Uterus (tissue), 4 donors: ENCODE measurements at places on chromosomes 6 and 20. TPM values are rescaled to one million over a fixed set of nuclear protein-coding genes. Genes with fewer than 3 reads are reported as not detected.

GRCh38 chr6:17385660-17386059 is 7.7 kb upstream of the CAP2 start:
- no peak overlapping the region for H3K27ac ChIP-seq
- no peaks in the 10 kb centered on the region for H3K36me3 ChIP-seq
- H3K4me3 ChIP-seq = no peak overlapping the region
- no peak for DNase-seq
- H3K27me3 ChIP-seq = no peaks in the 10 kb centered on the region

GRCh38 chr6:30557683-30557981 is 537 bp downstream of the PRR3 start:
- peak overlapping the region; percentile 98 for H3K27ac ChIP-seq
- H3K4me1 ChIP-seq = peaks cover 5% of the 10 kb centered on the region
- no peak for DNase-seq
- H3K36me3 ChIP-seq = no peaks in the 10 kb centered on the region

GRCh38 chr6:100289285-100289684 is 175.4 kb downstream of the SIM1 start:
- H3K36me3 ChIP-seq = no peaks in the 10 kb centered on the region
- no peaks in the 10 kb centered on the region for H3K27me3 ChIP-seq
- no peak overlapping the region for H3K27ac ChIP-seq
- H3K4me1 ChIP-seq = no peaks in the 10 kb centered on the region

DNA sequence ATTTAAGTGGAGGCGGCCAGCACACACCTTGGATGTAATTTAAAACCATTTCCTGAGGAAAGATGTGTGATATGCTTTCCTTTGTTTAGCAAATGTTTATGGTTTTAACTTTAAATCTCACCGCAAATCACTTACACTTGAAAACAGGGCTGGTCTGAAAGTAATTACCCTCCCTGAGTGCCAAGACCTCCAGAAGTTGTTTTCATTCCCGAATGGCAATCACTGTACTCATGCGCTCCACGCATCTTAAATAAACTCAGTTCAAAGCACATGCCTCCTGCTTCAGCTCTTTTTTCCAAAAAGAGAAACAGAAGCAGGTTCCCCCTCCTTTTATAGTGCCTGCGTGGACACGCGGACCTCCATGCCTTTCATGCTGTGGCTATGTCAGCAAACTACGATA is 224.0 kb downstream of the SMOC2 start:
- H3K4me1 ChIP-seq = no peaks in the 10 kb centered on the region
- no peaks in the 10 kb centered on the region for H3K36me3 ChIP-seq
- H3K27ac ChIP-seq = no peak overlapping the region
- H3K27me3 ChIP-seq = no peaks in the 10 kb centered on the region
- no peak for DNase-seq
- no peak overlapping the region for H3K4me3 ChIP-seq

DNA sequence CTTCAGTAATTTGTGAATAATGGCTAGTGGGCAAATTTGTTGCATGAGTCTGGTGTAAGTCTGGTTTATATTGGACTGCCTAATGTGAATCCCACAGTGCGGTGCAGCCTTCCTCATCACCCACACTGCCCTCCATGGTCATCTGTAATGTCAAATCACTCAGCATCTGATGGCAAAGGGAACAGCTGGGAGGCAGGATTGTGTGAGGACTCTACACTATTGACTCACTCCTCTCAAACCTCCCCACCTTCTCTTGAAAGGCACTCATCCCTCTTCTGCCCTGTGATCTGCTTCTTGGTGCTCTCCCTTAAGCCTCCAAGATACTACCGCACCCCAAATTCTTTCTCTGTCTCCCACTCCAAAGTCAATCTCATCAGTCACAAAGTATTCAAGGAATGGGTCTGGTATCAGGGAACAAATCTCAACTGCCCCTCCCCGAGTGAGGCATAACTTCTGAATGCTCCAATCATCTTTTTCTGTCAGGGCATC is 146.0 kb upstream of the BEND6 start:
- no peak overlapping the region for H3K4me3 ChIP-seq
- no peaks in the 10 kb centered on the region for H3K4me1 ChIP-seq
- H3K36me3 ChIP-seq = no peaks in the 10 kb centered on the region

- no peak overlapping the region for H3K27ac ChIP-seq
- no peak for DNase-seq
- no peaks in the 10 kb centered on the region for H3K27me3 ChIP-seq
- no peak overlapping the region for H3K4me3 ChIP-seq
- H3K4me1 ChIP-seq = no peaks in the 10 kb centered on the region
Observed at GRCh38 chr6:53546281-53546680, 1.4 kb upstream of the GCLC start.

Gene SH3BGRL2
- total RNA-seq = 24.6 TPM

Gene DEFB124
- 3.2 TPM for total RNA-seq

GRCh38 chr6:15304337-15305042 is 58.6 kb downstream of the JARID2 start:
- H3K27me3 ChIP-seq = no peaks in the 10 kb centered on the region
- H3K27ac ChIP-seq = no peak overlapping the region
- H3K4me1 ChIP-seq = no peaks in the 10 kb centered on the region
- DNase-seq = no peak

Gene DZANK1
- total RNA-seq = 3.7 TPM

Gene NDUFAF4
- total RNA-seq = 88.6 TPM

- H3K27ac ChIP-seq = no peak overlapping the region
- no peak for DNase-seq
- no peaks in the 10 kb centered on the region for H3K36me3 ChIP-seq
- no peaks in the 10 kb centered on the region for H3K27me3 ChIP-seq
- no peak overlapping the region for H3K4me3 ChIP-seq
- H3K4me1 ChIP-seq = no peaks in the 10 kb centered on the region
Observed at GRCh38 chr6:129776542-129777330, 66.8 kb upstream of the ARHGAP18 start.

Gene SGK1
- total RNA-seq = 47.1 TPM

Gene MOG
- not detected for total RNA-seq

Gene B3GAT2
- not detected for total RNA-seq

DNA sequence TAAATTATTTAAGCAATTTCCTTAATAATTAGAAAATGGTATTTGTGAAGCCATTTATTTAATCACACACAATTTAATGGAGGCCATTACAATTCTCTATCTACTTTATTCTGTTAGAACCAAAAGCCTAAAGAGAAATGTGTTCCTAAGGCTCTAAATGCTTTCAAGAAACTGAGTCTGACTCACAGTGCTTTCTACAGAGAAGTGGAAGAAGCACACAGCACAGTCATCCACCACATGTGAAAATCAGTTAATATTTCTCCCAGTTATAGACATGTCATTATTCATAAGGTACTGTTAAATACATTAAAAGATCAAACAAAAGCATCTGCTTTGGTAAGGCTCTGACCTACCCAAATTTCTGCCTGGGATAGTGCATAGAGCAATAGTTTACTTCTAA is 214.4 kb downstream of the ALDH8A1 start:
- DNase-seq = no peak
- no peaks in the 10 kb centered on the region for H3K4me1 ChIP-seq
- no peaks in the 10 kb centered on the region for H3K36me3 ChIP-seq
- no peak overlapping the region for H3K27ac ChIP-seq
- no peak overlapping the region for H3K4me3 ChIP-seq

Gene SLC16A10
- total RNA-seq = 3.8 TPM

- DNase-seq = no peak
- peaks cover 17% of the 10 kb centered on the region for H3K4me1 ChIP-seq
- H3K4me3 ChIP-seq = no peak overlapping the region
- peak overlapping the region; percentile 46 for H3K27ac ChIP-seq
- H3K27me3 ChIP-seq = no peaks in the 10 kb centered on the region
Observed at GRCh38 chr20:36549628-36549941, 8.3 kb downstream of the MYL9 start.

DNA sequence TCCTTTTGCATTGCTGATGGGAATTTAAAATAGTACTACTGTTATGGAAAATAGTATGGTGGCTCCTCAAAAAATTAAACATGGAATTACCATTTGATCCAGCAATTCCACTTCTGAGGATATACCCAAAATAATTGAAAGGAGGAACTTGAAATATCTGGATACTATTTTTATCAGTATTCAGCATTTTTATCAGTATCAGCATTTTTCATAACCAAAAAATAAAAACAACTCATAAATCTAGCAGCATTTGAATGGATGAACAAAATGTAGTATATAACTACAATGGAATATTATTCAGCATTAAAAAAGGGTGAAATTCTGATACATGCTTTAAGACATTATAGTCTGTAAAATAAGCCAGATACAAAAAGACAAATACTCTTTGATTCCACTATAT is 763.4 kb upstream of the MAN1A1 start:
- DNase-seq = no peak
- H3K36me3 ChIP-seq = no peaks in the 10 kb centered on the region
- no peak overlapping the region for H3K27ac ChIP-seq
- no peaks in the 10 kb centered on the region for H3K27me3 ChIP-seq
- H3K4me3 ChIP-seq = no peak overlapping the region

DNA sequence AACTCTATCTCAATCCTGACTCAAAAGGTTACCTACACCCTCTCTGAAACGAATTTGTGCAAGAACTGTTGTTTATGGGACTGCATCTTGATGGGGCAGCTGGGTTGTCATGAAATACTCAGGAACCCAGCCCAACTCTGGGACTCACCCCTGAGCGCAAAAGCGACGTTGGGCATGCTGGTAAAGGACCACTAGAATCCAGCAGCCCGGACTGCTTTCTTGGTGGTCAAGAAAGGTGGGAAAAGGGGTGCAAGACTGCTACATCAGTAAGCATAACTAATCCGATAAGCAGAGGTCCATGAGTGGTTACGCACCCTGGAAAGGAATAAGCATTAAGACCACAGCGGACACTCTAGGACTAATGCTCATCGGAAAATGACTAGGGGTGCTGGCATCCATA is 6.3 kb upstream of the PRR18 start:
- H3K36me3 ChIP-seq = no peaks in the 10 kb centered on the region
- H3K4me3 ChIP-seq = no peak overlapping the region
- no peaks in the 10 kb centered on the region for H3K27me3 ChIP-seq
- H3K27ac ChIP-seq = no peak overlapping the region
- no peaks in the 10 kb centered on the region for H3K4me1 ChIP-seq

DNA sequence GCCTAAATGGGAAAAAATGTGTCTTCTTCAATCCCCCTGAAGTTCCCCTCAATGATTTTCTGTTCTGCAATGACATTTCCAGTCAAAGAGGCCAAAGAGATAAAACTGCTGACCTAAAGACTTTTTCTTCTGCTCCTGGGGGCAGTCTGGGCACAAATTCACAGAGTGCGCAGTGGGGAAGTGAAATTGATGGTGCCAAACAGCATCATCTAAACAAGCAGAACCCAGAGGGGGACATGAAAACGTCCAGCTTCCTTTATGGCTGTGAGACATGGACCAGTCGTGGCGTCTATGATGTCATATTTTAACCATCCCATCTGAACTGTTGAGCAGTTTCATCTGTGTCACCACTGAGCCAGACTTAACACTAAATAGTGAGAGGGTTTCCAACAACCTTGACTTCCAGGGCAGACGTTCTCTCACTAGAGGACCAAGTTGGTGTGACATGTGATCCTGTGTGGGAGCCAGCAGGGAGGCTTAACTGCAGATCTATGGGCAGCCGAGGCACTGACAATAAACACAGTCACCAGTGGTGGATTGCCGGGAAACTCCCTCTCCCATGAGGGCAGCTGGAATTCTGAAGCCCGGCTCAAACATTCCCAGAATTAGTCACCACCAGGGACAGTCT is 12.4 kb downstream of the SCML4 start:
- H3K4me1 ChIP-seq = no peaks in the 10 kb centered on the region
- H3K27me3 ChIP-seq = no peaks in the 10 kb centered on the region
- no peak for DNase-seq
- no peak overlapping the region for H3K4me3 ChIP-seq

GRCh38 chr6:169988769-169989550 is 237.5 kb downstream of the ERMARD start:
- H3K36me3 ChIP-seq = no peaks in the 10 kb centered on the region
- no peak for DNase-seq
- no peak overlapping the region for H3K4me3 ChIP-seq
- H3K4me1 ChIP-seq = no peaks in the 10 kb centered on the region
- H3K27me3 ChIP-seq = no peaks in the 10 kb centered on the region
- H3K27ac ChIP-seq = no peak overlapping the region

DNA sequence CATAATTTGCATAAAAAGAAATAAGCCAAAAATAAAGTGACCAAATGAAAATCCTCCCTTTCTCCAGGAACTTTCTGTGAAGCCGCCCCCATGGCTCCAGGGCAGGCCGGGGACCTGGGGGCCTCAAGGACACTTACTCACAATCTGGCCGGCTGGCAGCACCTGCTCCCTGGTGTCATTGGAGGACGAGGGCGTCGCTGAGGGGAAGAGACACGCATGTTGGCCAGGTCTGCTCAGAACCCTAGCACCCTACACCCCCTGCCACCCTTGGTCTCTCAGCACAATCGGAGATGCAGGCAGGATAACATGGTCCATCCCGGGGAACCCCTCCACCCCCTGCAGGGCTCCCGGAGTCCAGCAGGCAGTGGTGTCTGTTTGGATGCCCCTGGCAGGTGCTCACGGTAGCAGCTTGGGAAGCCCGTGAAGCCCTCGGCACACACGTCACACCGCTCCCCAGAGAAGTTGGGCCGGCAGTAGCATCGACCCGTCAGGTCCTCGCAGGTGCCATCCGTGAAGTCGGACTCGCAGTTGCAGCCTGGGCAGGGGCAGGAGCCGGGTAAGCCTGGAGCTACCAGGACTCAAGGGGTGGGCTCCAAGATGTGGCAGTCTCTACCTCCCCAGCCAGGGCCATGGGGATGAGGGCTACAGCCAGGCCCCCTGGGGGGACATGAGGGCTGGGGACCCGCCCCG is 21.3 kb downstream of the LAMA5 start:
- DNase-seq = no peak
- no peaks in the 10 kb centered on the region for H3K4me1 ChIP-seq
- H3K36me3 ChIP-seq = no peaks in the 10 kb centered on the region

GRCh38 chr6:135291288-135292076 is 110.4 kb downstream of the MYB start:
- DNase-seq = no peak
- H3K36me3 ChIP-seq = no peaks in the 10 kb centered on the region
- no peak overlapping the region for H3K27ac ChIP-seq
- H3K4me1 ChIP-seq = no peaks in the 10 kb centered on the region
- no peak overlapping the region for H3K4me3 ChIP-seq
- H3K27me3 ChIP-seq = no peaks in the 10 kb centered on the region
